ENCODE measurements at places on chromosomes 2 and 18. TPM values are rescaled to one million over a fixed set of nuclear protein-coding genes. Genes with fewer than 3 reads are reported as not detected.

Gene CYP27C1
- 2.9 TPM for total RNA-seq

Gene SERPINB10
- not detected for total RNA-seq

Gene SAG
- not detected for total RNA-seq

Gene REG1A
- total RNA-seq = not detected

Gene KCNG3
- not detected for total RNA-seq

Gene ID2
- total RNA-seq = 66.0 TPM

Gene C2orf78
- not detected for total RNA-seq

All from hair follicle dermal papilla cell (primary cell).